IMR-90 (cell line): ENCODE measurements at places on chromosomes 4 and X. TPM values are rescaled to one million over a fixed set of nuclear protein-coding genes. Genes with fewer than 3 reads are reported as not detected.

CLDN24 gene
- not detected in 2 replicates for total RNA-seq

DNA sequence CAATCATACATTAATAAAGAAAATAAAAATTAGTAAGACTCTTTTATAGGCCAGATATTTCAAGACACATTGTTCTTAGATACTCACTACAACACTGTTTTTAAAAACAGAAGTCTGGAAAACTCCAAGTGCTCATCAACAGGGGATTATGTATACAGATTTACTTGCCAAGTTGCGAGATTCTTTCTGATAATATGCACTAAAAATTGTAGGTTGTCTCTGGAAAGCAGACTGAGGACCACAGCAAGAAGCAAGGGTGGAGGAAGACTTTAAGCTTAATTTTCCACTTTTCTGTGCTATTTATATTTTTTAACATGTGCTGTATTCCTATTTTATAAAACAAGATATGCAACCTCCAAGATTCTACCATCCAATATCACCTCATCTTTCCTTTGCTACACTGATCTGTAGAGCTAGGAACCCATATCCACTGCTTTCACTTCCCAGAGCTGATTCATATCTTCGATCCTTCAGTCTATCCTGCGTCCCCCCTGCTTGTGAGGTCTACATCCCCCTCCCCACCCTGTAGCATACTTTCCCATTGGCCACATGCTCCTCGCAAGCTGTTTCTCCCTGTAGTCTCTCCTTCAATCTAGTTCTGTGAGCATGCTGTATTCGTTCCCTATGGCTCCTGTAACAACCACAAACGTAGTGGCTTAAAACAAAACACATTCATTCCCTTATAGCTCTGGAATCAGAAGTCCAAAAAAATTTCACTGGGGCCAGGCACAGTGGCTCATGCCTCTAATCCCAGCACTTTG, 15.7 kb downstream of the SOD3 start:
- DNase-seq: no peak
- peaks cover 10% of the 10 kb centered on the region for H3K4me1 ChIP-seq
- H3K27ac ChIP-seq: no peak overlapping the region
- H3K27me3 ChIP-seq: no peaks in the 10 kb centered on the region
- no peak overlapping the region for H3K4me3 ChIP-seq

GRCh38 chrX:52934704-52935469, 23.4 kb downstream of the FAM156A start:
- no peaks in the 10 kb centered on the region for H3K27me3 ChIP-seq
- H3K4me1 ChIP-seq: no peaks in the 10 kb centered on the region
- peak overlapping the region; percentile 57 for H3K4me3 ChIP-seq
- peak; percentile 96 for DNase-seq
- H3K27ac ChIP-seq: peak overlapping the region; percentile 97
- H3K36me3 ChIP-seq: no peaks in the 10 kb centered on the region

GRCh38 chrX:20042221-20042620, 51.4 kb upstream of the BCLAF3 start:
- peaks cover 11% of the 10 kb centered on the region for H3K27me3 ChIP-seq
- no peak overlapping the region for H3K4me3 ChIP-seq
- no peaks in the 10 kb centered on the region for H3K36me3 ChIP-seq
- H3K4me1 ChIP-seq: no peaks in the 10 kb centered on the region
- no peak for DNase-seq

DNA sequence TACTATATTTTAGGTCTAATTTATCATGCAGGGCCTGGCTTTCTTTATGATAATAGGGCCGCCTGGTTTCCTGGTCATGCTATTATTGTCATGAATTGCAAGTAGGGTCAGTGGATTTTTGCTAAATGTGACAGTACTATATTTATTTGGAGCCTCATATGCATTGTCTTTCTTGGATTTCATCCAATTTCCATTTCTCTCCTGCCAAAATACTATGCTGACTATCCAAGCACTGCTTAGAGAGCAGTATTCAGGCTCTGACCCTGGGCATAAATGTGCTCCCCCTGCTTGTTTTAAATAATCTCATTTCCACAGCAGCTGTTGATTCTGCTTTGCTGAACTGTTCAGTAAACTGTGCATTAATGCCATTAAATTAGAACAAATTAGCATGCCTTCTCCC, 269.3 kb downstream of the GPM6A start:
- H3K4me3 ChIP-seq: no peak overlapping the region
- DNase-seq: no peak
- no peaks in the 10 kb centered on the region for H3K4me1 ChIP-seq

TRAM1L1 gene
- total RNA-seq: 3.4 and 5.3 TPM in 2 replicates

DNA sequence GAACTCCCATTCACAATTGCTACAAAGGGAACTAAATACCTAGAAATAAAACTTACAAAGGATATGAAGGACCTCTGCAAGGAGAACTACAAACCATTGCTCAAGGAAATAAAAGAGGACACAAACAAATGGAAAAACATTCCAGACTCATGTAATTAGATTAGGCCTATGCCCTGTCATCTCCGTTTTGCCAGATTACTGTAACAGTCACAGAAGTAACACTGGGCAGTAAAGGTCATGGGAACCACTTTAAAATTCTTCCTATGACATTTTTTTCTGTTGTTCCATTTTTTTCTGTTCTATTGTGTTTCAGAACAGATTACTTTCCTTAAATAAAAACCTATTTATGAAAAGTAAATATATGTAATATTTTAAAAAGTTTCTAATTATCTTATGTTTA, 199.4 kb upstream of the CENPE start:
- no peaks in the 10 kb centered on the region for H3K36me3 ChIP-seq
- H3K27me3 ChIP-seq: no peaks in the 10 kb centered on the region
- H3K4me1 ChIP-seq: no peaks in the 10 kb centered on the region
- H3K4me3 ChIP-seq: no peak overlapping the region
- H3K27ac ChIP-seq: no peak overlapping the region

DNA sequence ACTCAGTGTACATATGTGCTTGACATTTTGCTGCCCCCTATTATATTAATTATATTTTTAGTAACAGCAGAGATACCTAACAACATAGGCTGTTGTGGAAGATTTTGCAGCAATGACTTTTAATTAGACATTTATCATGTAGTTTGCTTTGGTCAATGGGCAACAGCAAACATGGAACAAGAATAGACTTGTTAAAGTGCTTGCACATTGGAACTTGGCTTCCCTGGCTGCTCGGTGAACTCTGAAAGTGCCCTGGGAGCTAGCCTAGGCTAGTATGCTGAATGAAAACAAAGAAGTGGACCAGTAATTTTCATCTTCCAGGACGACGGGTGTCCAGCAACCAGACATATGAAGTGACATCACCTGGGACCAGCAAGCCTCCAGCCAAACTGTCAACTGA, 1157.1 kb downstream of the ARAP2 start:
- no peaks in the 10 kb centered on the region for H3K36me3 ChIP-seq
- H3K4me3 ChIP-seq: no peak overlapping the region
- DNase-seq: no peak

- H3K27ac ChIP-seq: no peak overlapping the region
- no peaks in the 10 kb centered on the region for H3K4me1 ChIP-seq
- H3K36me3 ChIP-seq: no peaks in the 10 kb centered on the region
- H3K27me3 ChIP-seq: no peaks in the 10 kb centered on the region
Measured at GRCh38 chr4:84235126-84235944, 263.8 kb downstream of the NKX6-1 start.

GRCh38 chr4:42555828-42556227, 101.1 kb downstream of the ATP8A1 start:
- no peak for DNase-seq
- no peaks in the 10 kb centered on the region for H3K27me3 ChIP-seq
- H3K4me1 ChIP-seq: no peaks in the 10 kb centered on the region

LRCH2 gene
- total RNA-seq: 4.3 and 8.1 TPM in 2 replicates

DNA sequence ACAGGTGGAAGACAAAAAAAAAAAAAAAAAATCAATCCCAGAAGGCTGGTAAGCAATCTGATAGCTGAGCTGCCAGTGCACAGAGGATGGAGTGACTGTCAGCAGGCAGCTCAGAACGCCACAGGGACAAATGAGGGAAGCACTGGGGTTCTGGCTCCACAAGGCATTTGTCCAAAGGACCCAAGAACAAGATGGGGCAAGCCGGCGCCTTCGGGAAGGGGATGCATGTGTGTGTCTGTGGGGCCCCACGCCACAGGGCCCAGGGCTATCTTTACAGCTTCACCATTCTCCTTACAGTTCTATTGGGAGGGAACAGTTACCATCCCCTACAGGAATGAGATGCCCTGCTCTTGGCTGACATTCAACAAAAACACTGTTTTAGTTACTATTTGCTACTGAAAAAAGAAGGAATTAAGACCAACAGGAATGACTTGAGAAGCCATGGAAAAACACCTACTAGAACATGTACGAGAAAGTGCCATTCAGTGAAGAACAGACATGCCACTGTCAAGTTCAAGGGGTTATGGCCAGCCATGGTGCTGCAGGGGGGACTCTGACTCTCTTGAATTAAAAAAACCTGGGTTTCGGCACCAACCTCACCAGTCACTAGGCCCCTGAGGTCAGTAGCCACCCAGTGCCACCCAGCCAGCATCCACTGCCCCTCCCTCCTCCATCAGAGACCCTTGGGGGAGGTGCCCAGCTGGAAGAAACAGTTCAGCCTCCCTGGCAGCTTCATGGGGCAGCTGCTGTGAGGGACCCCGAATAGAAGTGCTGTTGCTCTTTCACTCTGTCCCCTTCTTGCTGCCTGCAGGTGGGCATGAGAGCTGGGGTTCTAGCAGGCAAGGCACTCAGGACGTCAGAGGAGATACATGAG, 18.5 kb downstream of the WDR1 start:
- no peaks in the 10 kb centered on the region for H3K27me3 ChIP-seq
- H3K4me3 ChIP-seq: no peak overlapping the region
- peaks cover 63% of the 10 kb centered on the region for H3K4me1 ChIP-seq
- peak overlapping the region; percentile 57 for H3K27ac ChIP-seq
- H3K36me3 ChIP-seq: peaks cover 89% of the 10 kb centered on the region
- no peak for DNase-seq

DNA sequence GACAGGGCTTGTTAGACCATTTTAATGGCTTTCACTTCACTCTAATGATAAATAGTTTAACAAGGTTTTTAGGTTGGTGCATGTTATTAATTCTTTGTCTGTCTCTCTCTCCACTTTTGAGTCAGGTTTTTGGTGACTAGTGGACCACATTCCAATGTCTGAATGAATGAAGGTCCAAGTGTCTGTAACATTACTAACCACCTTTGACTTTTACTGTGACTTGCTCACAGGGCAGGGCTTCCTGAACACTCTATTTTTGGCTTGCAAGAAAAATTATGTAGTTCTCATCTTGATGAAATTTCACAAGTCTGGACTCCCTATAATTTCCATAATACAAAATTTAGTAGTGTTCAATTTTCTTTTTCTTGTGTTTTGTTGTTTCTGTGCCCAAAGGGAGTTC, 78.9 kb upstream of the BMPR1B start:
- peaks cover 2% of the 10 kb centered on the region; the same call in 1 of the 2 replicates for H3K4me1 ChIP-seq
- no peaks in the 10 kb centered on the region for H3K27me3 ChIP-seq
- H3K4me3 ChIP-seq: no peak overlapping the region
- H3K27ac ChIP-seq: no peak overlapping the region

- H3K27me3 ChIP-seq: peaks cover 4% of the 10 kb centered on the region
- no peak overlapping the region for H3K4me3 ChIP-seq
- H3K27ac ChIP-seq: no peak overlapping the region
- no peaks in the 10 kb centered on the region for H3K4me1 ChIP-seq
- no peak for DNase-seq
Measured at GRCh38 chrX:43745938-43746721, 90.0 kb downstream of the MAOA start.

DNA sequence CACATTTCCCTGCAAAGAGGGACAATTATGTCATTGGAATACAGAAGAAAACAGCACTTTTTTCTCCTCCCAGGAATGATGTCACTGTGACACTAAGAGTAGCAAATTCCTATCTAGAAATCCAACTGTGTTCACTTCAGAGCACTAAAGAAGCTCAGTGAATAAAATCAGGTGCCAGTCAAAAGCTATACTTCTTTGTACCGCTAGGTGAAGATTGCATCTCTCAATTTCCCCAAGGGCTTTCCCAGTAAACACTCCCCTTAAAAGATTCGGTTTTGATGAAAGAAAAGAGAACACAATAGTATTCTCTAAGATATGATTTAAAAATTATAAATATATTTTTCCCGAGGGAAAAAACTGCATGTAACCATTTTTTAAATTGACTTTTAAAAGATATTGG, 104.7 kb upstream of the MID1 start:
- DNase-seq: peak; percentile 4
- 0 out of 2 replicates have a peak, but pooled peaks cover 1% of the 10 kb centered on the region for H3K4me1 ChIP-seq

GRCh38 chrX:40402831-40403533, 177.8 kb upstream of the ATP6AP2 start:
- H3K4me1 ChIP-seq: no peaks in the 10 kb centered on the region
- no peaks in the 10 kb centered on the region for H3K36me3 ChIP-seq
- DNase-seq: peak; percentile 46

MXRA5 gene
- total RNA-seq: 1.1 TPM in 2 replicates

DMRTC1 gene
- total RNA-seq: not detected in 2 replicates

- no peaks in the 10 kb centered on the region for H3K36me3 ChIP-seq
- H3K4me1 ChIP-seq: peaks cover 11% of the 10 kb centered on the region; the same call in 1 of the 2 replicates
- no peaks in the 10 kb centered on the region for H3K27me3 ChIP-seq
- H3K4me3 ChIP-seq: no peak overlapping the region
- peak overlapping the region; percentile 50; the same call in 1 of the 2 replicates for H3K27ac ChIP-seq
Measured at GRCh38 chr4:176238826-176239225, 30.2 kb downstream of the ASB5 start.

MAGEA10 gene
- total RNA-seq: not detected in 2 replicates

DNA sequence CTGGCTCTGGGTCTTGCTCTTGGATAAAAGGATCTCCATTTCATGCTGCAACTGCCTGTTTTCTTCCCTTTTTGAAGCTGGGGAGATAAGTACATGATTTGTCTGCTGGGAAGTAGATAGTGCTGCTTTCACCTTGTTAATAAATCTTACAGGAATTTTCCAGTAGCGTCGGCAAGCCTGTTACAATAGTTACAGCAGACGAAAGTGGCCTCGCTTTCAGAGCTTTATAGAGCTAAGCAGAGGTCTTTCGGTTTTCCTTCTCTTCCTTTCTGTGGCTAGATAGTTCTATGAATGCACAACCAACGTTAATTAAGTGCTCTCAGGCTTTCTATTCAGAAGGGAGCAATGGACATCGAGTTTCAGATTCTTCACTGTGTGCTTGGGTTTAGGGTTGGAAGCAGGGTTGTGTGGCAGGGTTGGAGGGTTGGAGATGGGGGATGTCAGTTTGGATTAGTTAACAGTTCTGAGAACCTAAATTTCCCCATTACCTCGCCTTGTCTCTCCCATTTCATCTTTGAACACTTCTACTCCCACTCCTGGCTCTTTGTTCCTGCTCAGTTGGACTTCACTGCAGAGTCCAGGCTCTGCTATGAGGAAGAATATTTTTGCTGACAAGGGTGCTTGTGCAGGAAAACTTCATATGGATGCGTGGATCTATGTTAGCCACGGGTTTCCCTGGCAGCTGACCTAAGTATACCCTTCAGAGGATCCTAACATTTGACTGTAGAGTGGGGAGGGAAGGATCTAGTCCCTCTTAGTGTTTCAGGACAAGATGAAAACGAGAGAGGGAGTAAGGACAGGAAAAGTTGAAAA, 237.9 kb downstream of the ARHGAP10 start:
- no peaks in the 10 kb centered on the region for H3K27me3 ChIP-seq
- no peak overlapping the region for H3K27ac ChIP-seq

- no peak overlapping the region for H3K4me3 ChIP-seq
- no peak overlapping the region for H3K27ac ChIP-seq
- H3K36me3 ChIP-seq: no peaks in the 10 kb centered on the region
Measured at GRCh38 chr4:164438321-164438720, 315.6 kb upstream of the SMIM31 start.
